ENCODE measurements at places on chromosomes 16 and 17.

- DNase-seq: no peak
These were observed 142.6 kb upstream of the CIBAR2 start for GRCh38 chr16:85254921-85255320.

- no peak for DNase-seq
These were observed 19.7 kb upstream of the RCVRN start for GRCh38 chr17:9924735-9925191.

DNA sequence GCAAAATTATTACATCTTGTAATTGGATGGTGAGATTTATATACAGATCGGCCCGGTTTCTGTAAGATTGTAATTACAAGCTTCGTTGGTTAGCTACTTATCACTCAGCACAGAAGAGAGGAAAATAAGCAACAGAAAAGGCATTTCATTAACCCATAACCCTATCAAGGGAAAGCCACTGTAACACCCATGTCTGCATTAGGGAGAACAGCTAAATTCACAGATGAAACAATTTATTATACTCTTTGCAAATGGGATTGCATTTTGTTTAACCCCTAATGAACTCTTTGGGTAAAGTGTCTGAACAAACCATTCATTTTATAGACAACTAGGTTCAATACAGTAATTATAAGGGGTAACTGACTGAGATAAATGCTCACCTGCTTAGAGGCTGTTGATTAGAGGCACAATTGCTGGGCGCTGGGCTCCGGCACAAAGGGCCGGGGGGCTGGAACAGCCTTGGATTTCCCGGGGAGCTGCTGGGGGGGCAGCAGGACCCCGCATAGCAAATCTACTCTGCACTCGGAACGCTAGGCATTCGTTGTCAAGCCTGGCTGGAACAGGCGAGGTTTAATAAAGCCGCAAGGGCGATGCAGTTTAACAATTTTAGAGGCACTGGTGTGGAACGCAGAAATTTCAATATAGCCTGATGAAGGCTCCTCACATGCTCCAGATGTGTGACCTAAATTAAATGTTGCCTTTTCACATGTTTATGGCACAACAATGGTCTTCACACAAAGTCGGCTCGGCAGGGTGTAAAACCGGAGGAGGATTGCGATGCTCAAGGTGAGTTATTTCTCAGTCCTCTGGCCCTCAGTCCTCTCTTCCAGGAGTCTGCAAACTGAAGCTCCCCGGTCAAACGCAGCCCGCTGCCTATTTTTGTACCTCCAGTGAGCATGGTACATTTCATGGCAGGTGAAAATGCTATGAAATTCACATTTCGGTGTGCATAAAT lies 134.0 kb upstream of the IRX6 start:
- DNase-seq: no peak

- no peak for DNase-seq
These were observed 93.2 kb upstream of the PIRT start for GRCh38 chr17:10931133-10931532.

DNA sequence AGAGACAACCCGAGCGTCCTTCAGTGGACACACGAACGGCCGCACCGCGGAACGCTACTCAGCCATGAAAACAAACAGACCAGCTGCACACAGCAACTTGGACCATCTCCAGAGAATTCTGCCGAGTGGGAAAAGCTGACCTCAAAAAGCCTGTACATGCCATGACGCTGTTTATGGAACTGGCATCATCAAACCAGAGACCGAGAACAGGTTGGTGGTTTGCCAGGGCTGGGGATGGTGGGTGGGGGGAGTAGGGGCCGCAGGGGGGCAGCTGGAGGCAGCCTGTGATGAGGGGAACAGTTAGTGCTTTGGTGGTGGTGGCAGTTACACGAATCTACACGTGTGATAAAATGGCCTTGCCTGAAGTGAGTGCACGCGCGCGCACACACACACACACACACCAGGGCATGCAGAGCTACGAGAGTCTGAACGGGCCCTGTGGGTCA lies 169.8 kb downstream of the LAT start:
- DNase-seq: no peak
